ENCODE measurements at places on chromosomes 2 and 18. TPM values are rescaled to one million over a fixed set of nuclear protein-coding genes. Genes with fewer than 3 reads are reported as not detected.

- H3K4me3 ChIP-seq: no peak overlapping the region
- no peaks in the 10 kb centered on the region for H3K36me3 ChIP-seq
- peaks cover 9% of the 10 kb centered on the region for H3K4me1 ChIP-seq
- peak overlapping the region; percentile 5 for H3K27ac ChIP-seq
- no peak for DNase-seq
These were observed 100.1 kb upstream of the MAP4K3 start for GRCh38 chr2:39537150-39537549.

- H3K36me3 ChIP-seq: peaks cover 83% of the 10 kb centered on the region
- peaks cover 9% of the 10 kb centered on the region for H3K4me1 ChIP-seq
- H3K4me3 ChIP-seq: no peak overlapping the region
- peak overlapping the region; percentile 52 for H3K27ac ChIP-seq
These were observed 77.2 kb upstream of the NFU1 start for GRCh38 chr2:69514406-69514805.

DNA sequence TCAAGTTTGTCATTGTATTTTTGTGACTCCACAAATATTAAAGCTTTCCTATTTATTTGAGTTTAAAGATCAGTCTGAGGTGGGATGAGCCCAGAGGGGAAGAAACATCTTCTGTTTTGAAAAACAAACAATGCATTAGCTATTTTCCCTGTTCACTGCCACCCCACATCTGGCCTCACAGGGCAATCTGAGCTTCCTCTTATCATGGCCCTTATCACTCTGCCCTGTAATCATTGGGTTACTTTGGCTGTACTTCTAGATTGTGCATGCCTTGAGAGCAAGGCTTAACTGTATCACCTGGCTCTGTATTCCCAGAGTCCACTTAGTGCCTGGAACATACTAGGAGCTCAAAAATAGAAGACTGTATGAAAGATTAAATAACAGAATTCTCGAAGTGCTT, 241.6 kb upstream of the NT5C1B start:
- no peak for DNase-seq
- H3K27me3 ChIP-seq: no peaks in the 10 kb centered on the region
- no peak overlapping the region for H3K4me3 ChIP-seq
- no peaks in the 10 kb centered on the region for H3K36me3 ChIP-seq
- no peak overlapping the region for H3K27ac ChIP-seq

DNA sequence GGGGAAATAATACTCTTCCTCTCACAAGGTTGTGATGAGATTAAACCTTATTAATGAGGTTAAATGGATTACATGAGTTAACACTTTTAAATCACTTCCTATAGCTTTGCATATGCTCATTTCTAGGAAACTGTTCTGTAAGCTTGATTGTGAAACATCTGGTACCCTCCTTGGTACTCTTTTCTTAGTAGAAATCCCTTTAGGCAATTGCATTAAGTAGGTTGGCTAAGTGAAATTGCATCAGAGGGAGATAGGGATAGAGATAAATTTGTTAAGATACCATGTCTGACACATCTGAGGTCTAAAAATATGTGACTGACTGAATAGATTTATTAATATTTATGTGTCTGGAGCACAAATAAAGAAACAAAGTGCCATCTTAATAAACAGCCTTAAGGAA, 275.9 kb upstream of the MAP2 start:
- no peaks in the 10 kb centered on the region for H3K27me3 ChIP-seq
- no peaks in the 10 kb centered on the region for H3K4me1 ChIP-seq
- no peak overlapping the region for H3K27ac ChIP-seq
- no peak overlapping the region for H3K4me3 ChIP-seq
- DNase-seq: no peak

Gene GCA
- total RNA-seq: 13.6 TPM

Gene DLX2
- 0.26 TPM for total RNA-seq

Gene HTR2B
- not detected for total RNA-seq

All from activated CD4-positive, alpha-beta T cell treated with anti-CD3 and anti-CD28 coated beads, Interleukin-2, amount 10 ng/mL, durations not matched to agents 24 days and 14 days (primary cell).